ENCODE measurements at places on chromosomes 2 and 18.

DNA sequence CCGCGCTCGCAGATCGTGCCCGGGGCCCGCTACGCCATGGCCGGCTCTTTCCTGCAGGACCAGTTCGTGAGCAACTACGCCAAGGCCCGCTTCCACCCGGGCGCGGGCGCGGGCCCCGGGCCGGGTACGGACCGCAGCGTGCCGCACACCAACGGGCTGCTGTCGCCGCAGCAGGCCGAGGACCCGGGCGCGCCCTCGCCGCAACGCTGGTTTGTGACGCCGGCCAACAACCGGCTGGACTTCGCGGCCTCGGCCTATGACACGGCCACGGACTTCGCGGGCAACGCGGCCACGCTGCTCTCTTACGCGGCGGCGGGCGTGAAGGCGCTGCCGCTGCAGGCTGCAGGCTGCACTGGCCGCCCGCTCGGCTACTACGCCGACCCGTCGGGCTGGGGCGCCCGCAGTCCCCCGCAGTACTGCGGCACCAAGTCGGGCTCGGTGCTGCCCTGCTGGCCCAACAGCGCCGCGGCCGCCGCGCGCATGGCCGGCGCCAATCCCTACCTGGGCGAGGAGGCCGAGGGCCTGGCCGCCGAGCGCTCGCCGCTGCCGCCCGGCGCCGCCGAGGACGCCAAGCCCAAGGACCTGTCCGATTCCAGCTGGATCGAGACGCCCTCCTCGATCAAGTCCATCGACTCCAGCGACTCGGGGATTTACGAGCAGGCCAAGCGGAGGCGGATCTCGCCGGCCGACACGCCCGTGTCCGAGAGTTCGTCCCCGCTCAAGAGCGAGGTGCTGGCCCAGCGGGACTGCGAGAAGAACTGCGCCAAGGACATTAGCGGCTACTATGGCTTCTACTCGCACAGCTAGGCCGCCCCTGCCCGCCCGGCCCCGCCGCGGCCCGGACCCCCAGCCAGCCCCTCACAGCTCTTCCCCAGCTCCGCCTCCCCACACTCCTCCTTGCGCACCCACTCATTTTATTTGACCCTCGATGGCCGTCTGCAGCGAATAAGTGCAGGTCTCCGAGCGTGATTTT is 7.6 kb downstream of the TBR1 start:
- DNase-seq: no peak

DNA sequence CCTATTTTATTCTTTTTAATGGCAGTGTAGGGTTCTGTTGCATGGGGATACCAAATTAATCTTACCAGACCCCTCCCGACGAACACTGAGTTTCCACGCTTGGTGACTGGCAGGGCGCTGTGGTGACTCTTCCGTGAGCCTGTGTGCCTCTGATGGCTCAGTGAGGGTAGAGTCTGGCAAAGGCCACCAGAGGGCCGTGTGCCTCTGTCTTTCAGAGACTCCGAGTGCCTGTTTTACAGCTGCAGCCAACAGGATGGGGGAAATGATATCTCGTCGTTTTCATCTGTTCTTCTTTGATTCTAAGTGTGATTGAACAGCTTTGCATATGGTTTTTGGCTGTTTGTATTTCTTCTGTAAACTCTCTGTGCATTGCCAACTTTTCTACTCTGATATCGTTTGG is 99.8 kb downstream of the ZNF236 start:
- DNase-seq: peak; percentile 38

- DNase-seq: no peak
These were observed 142.7 kb downstream of the PDE11A start for GRCh38 chr2:177929662-177930522.

- DNase-seq: no peak
These were observed 160.6 kb upstream of the SMAD7 start for GRCh38 chr18:49111191-49111988.

DNA sequence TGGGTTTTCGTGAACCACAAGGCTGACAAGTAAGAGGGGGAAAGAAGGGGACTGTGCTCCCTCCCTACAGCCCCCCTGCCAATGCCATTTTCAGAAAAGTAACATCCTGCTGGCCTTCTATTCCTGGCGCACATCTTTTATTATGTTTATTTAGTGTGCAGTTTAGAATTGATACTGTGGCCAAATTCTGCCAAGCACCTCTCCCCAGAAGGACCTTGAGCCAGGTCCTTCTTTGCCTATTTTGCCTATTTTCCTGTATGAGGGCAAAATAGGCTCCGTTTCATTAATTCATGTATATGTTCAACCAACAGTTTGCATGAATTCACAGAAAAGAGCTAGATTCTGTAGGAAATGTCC is 136.0 kb downstream of the MYO3B start:
- DNase-seq: no peak

- DNase-seq: no peak
These were observed 73.3 kb upstream of the NT5C1B start for GRCh38 chr2:18662689-18663088.

GRCh38 chr18:31591113-31591512 is 564 bp upstream of the TTR start:
- DNase-seq: no peak

GRCh38 chr2:168738062-168738461 is 64.4 kb upstream of the NOSTRIN start:
- no peak for DNase-seq

- no peak for DNase-seq
These were observed 248.8 kb downstream of the MREG start for GRCh38 chr2:215764441-215765048.

DNA sequence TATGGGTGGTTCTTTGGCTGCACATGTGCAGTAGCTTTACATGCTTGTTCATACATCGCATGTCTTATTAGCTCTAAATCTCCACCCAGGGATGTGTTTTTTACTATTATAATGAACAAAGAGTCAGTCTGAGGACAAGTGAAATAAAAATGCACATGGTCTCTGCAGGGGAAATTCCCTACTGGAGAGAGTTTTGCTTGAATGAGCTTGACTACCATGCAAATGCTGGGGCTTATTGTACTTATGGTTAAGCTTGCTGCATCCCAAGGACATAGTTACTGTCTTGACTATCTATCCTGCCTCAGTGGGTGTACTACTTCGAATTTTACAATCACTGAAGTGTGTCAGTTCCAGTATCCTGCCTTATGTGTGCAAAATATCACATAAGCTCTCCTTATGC is 362.7 kb downstream of the TDRD15 start:
- DNase-seq: no peak

DNA sequence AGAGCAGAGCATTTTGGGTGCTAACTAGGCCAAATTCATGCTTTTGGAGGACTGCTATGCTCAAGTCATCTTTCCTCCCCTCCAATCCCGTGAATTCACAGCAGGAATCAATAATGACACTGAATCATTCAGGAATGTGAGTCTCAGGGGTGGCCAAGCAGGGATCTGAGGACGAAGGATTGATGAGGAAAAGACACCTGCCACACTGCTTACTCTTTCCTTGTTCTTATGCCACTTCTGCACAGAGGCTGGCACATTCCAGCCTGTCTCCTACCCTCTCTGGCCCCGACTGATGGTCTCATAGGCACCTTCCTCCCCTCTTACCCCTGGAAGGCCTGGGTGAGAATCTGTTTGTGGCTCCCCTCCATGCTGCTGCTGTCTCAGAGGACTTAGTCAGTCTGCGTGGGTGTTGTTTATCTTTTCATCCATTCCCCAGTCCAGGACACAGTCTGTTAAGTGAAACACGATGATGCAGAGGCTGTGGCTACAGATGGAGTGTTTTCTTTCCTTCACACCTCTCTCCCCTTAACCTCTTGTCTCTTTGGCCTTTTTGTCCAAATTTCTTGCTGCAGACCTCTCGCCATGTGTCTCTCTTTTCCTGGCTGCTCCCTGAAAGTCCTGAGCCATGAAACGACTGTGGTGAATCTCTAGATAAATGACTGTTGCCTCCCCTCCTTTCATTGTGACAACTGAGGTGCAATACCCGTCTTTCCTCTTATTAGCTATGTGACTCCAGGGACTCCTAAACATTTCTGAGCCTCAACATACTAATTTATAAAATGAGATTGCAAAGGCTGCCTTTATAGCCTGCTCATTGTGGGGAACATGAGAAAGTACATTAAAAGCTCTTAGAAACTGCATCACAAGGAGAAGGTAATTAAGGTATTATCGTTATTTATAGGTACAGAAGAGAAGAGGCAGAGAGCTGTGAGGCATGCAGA is 86.9 kb downstream of the RDH14 start:
- DNase-seq: no peak

GRCh38 chr2:45691171-45691999 is 39.9 kb downstream of the PRKCE start:
- DNase-seq: no peak

GRCh38 chr2:22360735-22361374 is 1024.1 kb upstream of the KLHL29 start:
- DNase-seq: no peak

GRCh38 chr2:105718846-105719481 is 25.7 kb upstream of the NCK2 start:
- DNase-seq: no peak

GRCh38 chr2:30048636-30049175 is 98.1 kb upstream of the YPEL5 start:
- no peak for DNase-seq

DNA sequence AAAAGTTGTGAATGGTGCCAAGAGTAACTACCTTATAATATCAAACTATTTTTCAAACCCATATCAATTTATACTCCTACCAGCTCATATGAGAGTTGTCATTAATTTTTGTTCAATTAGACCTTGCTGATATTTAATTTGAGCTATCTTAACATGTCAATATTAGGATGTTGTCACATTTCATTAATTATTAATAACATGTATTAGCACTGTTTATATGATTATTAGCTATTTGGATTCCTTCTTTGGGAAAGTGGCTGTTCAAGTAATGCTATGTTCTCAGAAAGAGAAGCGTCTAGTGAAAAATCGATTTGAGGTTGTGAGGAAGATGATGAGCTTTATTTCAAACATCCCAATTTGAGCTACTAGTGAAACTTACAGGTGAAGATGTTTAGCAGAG is 620.2 kb downstream of the KCNJ3 start:
- no peak for DNase-seq

- no peak for DNase-seq
These were observed 106.6 kb upstream of the STON1 start for GRCh38 chr2:48423376-48423775.

DNA sequence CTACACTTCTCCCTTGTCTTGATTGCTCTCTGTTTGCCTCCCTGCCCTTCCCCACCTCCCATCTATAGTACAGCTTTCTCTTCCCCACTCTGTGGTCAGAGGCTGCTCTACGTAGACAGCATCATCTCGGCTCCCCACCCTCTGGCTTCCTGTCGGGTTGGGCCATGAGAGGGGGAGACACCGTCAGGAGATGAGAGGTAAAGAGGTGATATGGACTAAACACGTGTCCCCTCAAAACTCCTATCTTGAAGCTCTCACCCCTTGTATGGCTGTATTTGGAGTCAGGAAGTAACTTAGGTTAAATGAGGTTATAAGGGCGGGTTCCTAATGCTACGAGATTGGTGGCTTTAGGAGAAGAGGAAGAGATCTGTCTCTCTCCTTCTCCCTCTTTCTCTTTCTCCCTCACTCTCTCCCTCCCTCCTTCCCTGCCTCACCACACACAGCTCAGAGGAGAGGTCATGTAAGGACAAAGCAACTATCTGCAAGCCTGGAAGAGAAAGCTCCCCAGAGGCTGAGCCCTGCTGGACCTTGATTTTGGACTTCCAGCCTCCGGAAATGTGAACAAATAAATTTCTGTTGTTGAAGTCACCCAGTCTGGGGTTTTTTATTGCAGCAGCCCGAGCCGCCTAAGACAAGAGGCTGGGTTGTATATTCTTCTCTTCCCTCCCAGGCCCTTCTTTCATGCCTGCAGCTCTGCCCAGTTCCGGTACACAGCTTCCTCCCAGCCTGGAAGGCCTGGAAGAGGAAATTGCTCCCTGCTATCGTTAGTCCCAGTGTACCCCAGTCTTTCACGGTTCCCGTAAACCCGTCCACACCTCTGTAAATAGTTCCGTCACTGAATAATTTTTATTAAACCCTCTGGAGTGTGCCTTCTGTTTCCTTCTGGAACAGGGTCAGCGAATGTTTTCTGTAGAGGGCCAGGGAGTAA is 138.0 kb downstream of the AKAIN1 start:
- no peak for DNase-seq

GRCh38 chr18:78390348-78390951 is 589.2 kb upstream of the SALL3 start:
- DNase-seq: no peak

- peak; percentile 76 for DNase-seq
These were observed at the start of gene RNU2-63P for GRCh38 chr2:88016086-88016959. Gene RNU2-63P (minus strand): TSS chr2:88016547.

DNA sequence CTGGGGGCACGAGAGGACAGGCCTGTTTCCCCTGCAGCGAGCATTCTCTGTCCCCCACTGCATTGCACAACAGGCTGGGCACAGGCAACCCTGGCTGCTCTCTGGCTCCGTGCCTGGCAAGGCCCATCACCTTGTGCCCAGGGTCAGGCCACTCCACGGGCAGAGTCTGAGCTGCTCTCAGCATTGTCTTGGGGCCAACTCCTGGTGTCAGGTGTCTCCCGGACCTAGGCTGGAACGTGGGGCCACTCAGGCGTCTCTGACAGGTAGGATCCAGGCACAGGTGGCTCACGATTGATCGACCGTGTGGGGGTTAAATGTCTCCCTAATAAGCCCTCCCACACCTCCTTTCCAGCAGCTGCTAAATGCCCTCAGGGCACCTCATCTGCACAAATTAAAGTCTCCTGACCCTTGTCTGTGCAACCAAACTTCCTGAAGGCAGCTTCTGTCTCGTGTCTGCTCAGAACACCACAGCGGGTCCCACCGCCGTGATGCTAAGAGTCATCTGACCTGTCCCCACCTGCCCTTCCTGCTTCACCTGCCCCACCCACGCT is 66.6 kb upstream of the GPC1 start:
- no peak for DNase-seq

DNA sequence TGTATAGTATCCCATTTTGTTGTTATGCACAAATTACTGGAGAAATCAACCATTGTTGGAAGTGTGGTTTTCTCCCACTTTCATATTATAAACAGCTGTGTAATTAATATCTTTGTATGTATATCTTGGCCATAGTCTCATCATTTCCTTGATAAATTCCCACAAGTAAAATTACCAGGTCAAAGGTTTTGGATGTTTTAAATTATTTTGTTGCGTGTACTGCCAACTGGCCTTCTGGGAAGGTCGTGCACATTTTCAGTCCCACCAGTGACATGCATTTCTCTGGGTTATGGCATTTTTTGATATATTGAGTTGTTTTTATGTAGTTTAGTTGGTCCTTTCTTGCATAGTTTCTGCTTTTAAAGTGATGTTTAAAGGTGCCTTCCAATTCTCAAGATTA is 41.5 kb downstream of the TSHZ1 start:
- DNase-seq: no peak

- no peak for DNase-seq
These were observed 12.8 kb upstream of the TGFA start for GRCh38 chr2:70566464-70566863.

- no peak for DNase-seq
These were observed 96.3 kb downstream of the C18orf54 start for GRCh38 chr18:54453996-54454395.

DNA sequence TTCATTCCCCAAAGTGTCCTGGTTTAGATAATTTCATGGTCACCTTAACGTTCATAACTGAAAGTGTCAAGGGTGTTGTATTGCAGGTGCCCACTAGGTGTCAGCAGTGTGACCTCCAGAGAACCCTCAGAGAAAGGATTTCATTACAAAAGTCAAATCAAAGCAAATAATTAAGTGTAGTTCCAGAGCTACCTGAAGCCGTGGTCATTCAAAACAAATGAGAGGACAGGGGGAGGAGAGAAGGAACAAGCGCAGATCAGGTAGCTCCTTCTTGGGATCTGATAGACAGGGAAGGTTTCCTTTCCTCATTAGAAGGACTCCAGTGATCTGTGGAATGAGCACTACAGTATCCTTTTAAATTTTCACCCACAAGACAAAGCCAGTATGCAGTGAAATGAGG is at the start of gene SLC9A4:
Gene SLC9A4, plus strand, starts transcription at position 207 of the 400 bp plus-strand sequence. CDS start 534 bp downstream, outside the sequence.
- DNase-seq: peak; percentile 44

GRCh38 chr2:2748399-2749205 is 417.5 kb upstream of the MYT1L start:
- no peak for DNase-seq
